ENCODE measurements at places on chromosomes 2 and 18.

- no peak for DNase-seq
Measured at GRCh38 chr2:176067589-176068418, 16.0 kb downstream of the EVX2 start.

DNA sequence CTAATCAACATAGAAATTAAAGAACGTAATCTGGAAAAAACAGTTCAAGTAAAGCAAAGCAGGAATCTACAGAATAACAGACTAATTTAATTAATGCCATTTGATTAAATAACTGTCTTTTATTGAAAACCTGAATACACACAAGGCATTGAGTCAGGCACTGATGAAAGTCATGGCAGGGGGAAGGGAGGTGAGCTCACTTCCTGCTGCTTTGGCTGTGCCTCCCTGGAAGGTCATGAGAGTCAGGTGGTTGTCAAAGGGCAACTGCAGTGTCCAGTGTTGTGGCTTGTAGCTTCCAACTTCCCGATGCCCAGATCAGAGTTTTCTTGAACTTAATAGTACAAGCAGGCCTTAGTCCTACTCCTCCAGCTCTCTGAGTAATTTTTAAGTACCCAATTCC is 180.9 kb downstream of the PID1 start:
- no peak for DNase-seq

DNA sequence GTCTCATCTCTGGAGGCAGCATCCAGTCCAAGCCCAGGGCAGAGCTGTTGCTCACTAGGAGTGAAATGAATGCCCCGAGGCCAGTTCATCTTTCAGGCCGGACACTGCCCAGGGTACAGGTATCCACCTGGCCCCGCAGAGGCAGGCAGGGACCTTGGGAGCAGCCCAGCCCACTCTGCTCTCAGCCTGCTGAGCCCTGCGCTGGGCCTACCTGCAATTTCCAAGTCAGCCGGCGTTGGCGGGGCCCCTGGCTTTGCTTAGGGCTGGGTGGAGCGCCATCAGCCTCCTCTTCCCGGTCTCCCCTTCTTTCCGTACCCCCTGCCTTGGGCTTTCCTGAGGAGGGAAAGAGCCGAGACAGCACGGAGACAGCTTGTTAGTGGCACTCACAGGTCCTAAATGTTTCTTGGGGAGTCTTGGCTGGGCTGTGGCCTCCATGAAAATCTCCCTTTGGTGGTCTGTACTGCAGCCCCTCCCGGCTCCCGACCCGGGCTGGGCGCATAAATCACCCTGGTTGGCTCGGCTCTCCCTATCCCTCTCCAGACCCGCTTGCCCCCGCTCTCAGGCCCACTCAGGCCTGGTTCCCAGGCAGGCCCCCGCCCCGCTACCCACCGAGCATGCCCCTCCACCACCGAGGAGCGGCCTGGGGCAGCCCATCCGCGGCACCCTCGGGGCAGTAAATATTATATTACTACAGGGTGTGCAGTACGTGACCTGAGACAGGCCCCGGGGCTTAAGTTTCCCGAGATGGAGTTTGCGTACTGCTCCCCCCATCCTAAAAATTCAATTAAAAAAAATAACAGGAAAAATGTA is 106.7 kb downstream of the DYSF start:
- DNase-seq: no peak

- no peak for DNase-seq
Measured at GRCh38 chr2:237931205-237931721, 35.6 kb upstream of the UBE2F start.

DNA sequence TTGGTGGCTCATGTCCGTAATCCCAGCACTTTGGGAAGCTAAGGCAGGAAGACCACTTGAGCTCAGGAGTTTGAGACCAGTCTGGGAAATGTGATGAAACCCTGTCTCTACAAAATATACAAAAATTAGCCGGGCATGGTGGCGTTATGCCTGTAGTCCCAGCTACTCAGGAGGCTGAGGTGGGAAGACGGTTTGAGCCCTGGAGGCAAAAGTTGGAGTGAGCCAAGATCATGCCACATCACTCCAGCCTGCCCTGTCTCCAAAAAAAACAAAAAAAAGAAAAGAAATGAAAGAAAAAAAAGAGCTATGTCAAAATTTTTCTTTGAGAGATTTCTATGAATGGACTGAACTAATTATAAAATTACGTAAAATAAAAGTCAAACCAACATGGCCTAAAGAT is 34.7 kb downstream of the ROCK2 start:
- DNase-seq: no peak

- DNase-seq: no peak
Measured at GRCh38 chr18:53798516-53798915, 426.0 kb downstream of the MBD2 start.

DNA sequence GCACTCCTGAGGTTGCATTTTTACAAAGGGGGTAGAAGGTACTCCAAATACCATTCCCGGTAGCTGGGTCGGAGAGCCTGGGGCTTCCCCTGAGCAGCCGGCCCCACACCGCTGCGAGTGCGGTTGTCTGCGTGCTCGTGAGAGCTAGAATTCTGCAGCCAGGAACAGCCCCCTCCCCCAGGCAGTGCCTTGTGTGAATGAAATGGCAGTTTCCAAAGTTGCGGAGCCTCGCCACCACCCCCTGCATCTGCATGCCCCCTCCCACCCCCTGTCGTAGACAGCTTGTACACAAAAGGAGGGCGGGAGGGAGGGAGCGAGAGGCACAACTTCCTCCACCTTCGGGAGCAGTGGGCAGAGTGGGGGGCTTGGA is 1.1 kb downstream of the MYCN start:
- no peak for DNase-seq

- no peak for DNase-seq
Measured at GRCh38 chr2:111952871-111953452, 54.6 kb downstream of the MERTK start.

DNA sequence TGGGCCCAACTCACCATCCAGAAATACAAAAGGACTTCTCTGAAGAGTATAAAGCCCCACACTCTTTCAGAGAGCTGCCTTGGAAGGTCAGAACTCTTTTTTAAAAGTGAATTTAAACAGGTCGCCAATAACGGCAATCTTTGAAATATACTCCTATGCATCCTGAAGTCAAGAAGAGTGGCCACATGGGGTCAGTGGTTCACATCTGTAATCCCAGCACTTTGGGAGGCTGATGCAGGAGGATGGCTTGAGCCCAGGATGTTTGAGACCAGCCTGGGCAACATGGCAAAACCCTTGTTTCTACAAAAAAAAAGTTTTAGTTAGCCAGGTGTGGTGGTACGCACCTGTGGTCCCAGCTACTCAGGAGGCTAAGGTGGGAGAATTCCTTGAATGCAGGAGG is 68.1 kb upstream of the FZD7 start:
- DNase-seq: no peak

DNA sequence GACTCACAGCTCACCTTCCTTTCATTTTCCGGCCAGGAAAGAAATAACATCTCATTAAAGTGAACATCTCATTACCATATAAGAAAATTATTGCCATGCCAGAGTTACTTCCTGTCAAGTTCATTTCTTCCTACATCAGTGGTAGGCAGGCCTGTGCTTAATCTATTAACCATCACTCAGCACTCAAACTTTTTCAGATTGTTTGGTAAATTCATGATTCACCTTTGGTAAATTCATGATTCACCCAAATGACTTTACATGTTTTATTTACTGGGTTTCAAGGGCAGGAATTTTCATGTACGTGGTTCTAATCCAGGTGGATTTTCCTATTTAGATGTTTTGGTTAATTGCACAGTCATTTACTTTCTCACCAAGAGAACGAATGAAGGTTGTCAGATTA is 116.5 kb downstream of the CSRNP3 start:
- DNase-seq: no peak

GRCh38 chr2:143732871-143733270 is 603.7 kb downstream of the ARHGAP15 start:
- no peak for DNase-seq

DNA sequence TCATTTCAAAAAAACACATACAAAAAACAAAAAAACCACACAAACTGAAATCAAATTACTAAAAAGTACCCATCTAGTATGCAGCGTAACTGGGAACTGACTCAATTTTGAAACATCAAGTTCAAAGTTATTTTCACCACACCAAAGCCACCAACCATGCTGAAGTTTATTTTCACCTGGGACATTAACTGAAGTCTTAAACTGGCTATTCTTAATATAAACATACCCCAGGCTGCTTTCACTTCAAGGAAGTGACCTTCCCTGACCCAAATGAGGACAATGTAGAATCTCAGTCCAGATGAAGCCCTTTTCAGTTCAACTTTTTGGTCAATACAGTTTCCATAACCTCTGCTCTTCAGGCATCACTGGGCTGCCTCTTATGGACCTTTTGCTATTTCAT is 84.6 kb downstream of the PIGN start:
- DNase-seq: no peak

- DNase-seq: no peak
Measured at GRCh38 chr2:88429929-88430328, 22.6 kb downstream of the FOXI3 start.

DNA sequence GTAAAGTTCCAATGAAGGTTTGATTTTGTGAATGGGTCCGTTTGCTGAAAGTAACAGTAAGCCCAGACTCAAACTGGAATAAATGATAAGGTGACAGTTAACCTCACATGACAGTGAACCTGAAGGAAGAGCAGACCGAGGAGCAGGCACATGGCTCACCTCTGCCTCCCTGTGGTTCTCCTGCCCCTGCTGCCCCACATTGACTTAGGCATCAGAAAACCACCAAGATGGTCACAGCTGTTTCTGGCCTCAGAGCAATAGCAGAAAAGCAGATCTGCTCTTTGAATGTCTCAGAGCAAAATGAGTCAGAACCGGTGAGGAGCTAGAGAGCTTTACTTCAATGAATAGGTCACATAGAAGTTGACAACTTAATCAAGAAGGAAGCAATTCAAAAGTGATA is 487.6 kb downstream of the METTL4 start:
- DNase-seq: peak; percentile 9

GRCh38 chr2:187900021-187900420 is 345.8 kb upstream of the TFPI start:
- DNase-seq: no peak

GRCh38 chr2:203798296-203799087 is 69.1 kb upstream of the CTLA4 start:
- no peak for DNase-seq

DNA sequence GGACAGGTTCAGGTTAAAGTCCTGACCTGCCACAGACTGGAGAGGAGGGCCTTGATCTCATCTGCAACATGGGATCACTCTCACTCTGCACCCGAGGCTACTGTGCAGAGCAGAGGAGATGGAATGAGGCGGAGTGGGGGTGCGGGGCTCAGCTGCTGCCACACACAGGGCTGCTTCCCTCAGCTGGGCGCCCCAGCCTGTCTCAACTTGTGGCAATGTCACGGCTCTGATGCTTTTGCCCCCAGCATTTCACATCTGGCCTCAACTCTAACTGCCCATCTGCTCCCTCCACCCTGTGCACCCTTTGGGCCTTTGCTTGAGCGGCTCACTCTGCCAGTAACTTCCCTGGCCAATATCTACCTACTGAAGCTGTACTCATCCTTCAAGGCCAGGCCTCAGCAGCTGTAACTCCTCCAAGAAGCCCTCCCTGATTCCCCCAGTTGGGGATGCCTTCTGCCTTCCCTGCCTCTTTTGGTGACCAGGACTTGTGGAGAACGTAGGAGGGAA is 70.3 kb downstream of the POLR1A start:
- peak; percentile 62 for DNase-seq

GRCh38 chr18:42072407-42072806 is 117.4 kb downstream of the PIK3C3 start:
- no peak for DNase-seq

GRCh38 chr18:48304906-48305693 is 104.1 kb downstream of the ZBTB7C start:
- no peak for DNase-seq

DNA sequence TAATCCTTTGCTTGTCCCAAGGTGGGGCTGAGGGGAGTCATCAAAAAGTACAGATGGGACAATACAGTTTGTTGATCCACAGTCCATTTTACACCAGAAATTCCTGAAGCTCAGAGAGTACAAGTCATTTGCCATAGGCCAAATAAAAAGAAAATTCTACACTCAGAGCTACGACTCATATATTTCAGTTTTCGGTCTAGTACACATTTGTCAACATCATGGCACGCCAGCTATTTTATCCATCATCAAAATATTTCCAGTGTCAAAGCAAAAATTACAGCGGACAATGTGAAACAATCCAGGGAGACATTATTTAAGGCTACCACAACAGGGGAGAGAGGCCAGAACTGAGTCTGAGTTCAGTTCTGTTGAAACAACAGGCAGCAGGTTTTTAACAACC is 587.5 kb upstream of the DSEL start:
- no peak for DNase-seq

- no peak for DNase-seq
Measured at GRCh38 chr2:215793747-215794595, 219.4 kb downstream of the MREG start.

- DNase-seq: no peak
Measured at GRCh38 chr2:233329489-233330135, 22.0 kb downstream of the SAG start.

- DNase-seq: no peak
Measured at GRCh38 chr18:55794288-55795052, 206.5 kb upstream of the TCF4 start.

GRCh38 chr2:89833116-89833779 is 1141.8 kb downstream of the RPIA start:
- DNase-seq: no peak

DNA sequence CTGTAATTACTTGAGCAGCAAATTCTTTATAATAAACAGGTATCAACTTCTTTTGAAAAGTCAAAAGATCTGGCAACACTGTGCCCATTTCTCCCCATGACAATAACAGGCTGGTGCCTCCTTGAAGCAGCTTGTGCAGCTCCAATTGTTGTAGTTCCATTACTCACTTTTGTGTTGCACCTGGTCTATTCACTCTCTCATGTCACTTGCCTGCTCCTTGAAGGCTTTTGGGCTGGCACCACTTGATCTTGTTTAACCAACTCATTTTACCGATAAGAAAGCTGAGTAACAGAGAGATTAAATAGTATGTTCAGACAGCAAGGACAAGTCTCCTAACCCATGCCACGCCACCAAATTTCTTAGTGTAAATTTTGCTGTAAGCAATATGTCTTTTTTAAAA is 314.5 kb downstream of the OSR1 start:
- no peak for DNase-seq

- DNase-seq: no peak
Measured at GRCh38 chr2:207160115-207160514, 5.6 kb downstream of the KLF7 start.

- DNase-seq: no peak
Measured at GRCh38 chr2:84919885-84920580, 14.6 kb downstream of the TMSB10 start.
